ENCODE measurements at places on chromosomes 5 and 9.
A peak's percentile ranks its signal among the peaks of the same experiment; 100 is the strongest.

DNA sequence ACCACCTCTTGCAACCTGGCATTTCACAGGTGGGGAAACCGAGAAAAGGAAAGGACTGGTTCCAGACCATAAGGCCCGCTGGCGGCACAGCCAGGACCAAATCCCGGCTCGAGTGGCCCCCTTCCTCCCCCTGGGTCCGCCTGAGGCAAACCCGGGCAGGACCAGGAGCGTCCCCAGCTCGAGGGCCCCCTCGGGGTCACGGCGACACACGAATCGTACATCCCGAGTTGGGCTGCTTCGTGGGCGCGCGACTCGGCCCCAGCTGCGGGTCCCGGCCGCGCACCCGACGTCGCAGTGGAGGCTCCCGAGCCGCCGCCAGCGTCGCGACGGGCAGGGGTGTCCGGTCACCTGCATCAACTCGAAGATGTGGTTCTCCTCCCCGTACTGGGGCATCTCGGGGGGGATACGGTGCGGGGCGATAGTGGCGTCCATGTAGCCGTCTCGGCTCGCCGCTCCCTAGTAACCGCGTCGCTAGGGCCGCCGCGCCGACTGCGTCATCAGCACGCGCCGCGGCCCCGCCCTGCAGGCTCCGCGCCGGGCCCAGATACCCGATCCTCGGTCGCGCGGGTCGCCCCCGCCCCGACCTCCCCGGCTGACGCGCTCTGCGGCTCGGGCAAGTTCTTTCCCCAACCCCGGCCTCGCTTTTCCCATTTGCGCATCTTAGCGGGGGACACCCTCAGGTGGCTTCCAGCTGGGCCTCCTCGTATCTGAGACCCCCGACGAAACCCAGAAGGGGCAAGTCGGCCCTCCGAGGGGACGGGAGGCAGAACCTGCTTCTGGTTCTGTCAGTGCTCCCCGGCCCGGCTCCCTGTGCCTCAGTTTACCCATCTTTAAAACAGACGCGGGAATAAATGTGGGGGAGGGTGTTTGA lies at the start of gene AK8:
Gene AK8, minus strand, starts transcription at position 461 of the 871 bp plus-strand sequence. Its CDS starts 29 bp downstream, at position 432.
- peak; percentile 79 for DNase-seq

DNA sequence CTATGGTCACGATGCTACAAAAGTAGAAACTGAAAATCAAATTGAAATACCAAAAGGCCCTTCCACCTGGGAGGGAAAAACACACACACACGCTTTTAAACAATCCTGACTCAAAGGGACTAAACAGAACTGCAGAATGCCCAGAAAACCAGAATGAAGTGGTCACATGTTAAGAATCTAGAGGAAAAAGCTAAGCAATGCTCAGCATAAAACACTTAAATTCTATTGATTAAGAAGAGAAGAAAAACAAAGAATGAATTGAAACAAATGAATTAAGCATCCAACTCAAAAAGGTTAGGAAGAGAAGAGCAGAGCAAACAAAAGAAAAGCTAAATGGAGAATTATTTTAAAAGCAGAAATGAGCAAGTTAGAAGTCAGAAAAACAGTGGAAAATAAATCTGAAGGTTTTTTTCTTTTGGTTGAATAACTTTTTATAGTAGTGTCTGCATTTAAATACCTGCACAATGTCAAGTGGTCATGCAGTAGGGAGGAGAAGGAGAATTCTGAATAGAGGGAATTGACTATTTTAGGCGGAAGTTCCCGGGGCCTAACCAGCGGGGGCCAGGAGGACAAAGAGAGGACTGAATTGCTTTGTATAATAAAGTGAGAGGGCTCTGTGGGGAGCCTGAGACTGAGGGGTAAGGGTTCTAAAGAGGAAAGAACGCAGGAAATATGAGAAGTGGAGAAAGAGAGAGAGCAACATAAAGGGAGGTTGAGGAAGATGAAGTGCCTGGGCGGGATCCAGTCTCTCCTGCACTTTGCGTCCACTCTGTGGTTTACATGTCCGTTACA lies 146.8 kb downstream of the ATPSCKMT start:
- DNase-seq: peak; percentile 69

GRCh38 chr9:35910613-35911359 lies 1.5 kb downstream of the SPAAR start:
- peak; percentile 57 for DNase-seq

DNA sequence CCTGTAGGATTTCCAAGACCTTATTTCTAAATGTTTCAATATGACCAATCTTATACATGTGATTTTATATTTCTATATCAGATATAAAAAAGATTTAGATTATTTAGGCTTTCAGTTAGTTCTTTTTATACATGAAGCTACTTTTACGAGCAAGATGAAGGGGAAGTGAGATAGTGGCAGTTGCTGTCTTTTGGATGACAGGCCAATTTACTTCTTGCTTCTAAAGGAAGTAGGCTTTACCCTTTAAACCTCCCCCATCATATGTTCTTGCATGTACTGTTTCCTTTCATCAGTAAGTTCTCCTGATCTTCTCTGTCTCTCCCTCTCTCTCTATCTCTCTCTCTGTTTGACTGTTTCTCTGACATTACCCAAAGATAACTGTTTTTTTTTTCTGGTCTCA lies 4.0 kb upstream of the TYRP1 start:
- DNase-seq: no peak

GRCh38 chr5:86881493-86882090 lies 263.9 kb downstream of the COX7C start:
- DNase-seq: peak; percentile 45

GRCh38 chr9:28471261-28471660 lies 898.0 kb upstream of the C9orf72 start:
- no peak for DNase-seq

- DNase-seq: no peak
Measured at GRCh38 chr5:38782180-38782835, 63.5 kb upstream of the OSMR start.

DNA sequence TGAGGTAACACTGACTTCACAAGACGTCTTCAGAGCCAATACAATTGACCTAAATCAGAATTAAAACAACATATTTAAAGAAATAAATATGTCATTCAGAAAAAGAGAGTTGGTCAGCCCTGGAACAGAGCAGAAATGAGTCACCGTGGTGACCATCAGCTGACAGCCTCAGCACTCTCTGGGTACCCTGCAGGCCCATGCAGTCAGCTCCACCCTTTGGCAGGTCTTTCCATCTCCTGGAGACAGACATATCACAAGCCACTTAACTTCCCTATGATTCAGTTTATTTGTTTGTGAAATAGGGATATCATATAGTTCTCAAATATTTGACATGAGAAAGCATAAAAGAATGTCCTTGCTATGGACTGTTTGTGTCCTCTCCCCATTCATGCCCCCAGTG lies 151.6 kb upstream of the MEF2C start:
- no peak for DNase-seq

DNA sequence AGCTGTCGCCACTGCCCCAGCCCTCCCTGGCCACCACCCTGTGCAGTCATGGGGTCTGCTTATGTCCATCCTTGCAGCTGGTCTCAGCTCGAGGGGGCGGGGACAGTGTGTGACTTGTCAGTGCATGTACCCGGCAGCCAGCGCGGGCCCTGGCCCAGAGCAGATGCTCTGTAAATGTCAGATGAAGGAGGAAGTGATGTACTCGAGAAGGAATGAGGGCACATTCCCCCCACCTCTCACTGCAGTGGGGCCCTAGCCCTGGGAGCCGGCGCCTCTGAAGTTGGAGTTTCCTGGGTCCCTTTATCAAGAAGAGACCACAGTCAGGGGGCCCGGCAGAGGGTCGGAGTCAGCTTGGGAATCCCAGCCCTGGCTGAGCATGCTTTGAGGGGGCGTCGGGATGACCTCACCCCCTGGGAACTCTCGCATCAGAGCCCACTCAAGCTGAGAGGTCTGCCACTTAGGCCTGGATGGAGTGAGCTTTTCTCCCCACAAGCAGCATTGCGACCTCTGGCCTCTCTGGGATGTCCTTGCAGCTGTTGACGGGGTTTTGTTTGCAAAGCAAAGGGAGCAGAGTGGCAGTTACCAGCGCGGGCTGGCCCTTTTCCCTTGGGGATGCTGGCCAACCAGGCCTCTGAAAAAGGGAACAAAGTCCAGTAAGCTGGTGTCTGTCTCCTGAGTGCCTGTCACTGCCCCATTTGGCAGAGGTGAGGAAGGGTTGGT lies 19.0 kb downstream of the NEURL1B start:
- DNase-seq: peak; percentile 93

DNA sequence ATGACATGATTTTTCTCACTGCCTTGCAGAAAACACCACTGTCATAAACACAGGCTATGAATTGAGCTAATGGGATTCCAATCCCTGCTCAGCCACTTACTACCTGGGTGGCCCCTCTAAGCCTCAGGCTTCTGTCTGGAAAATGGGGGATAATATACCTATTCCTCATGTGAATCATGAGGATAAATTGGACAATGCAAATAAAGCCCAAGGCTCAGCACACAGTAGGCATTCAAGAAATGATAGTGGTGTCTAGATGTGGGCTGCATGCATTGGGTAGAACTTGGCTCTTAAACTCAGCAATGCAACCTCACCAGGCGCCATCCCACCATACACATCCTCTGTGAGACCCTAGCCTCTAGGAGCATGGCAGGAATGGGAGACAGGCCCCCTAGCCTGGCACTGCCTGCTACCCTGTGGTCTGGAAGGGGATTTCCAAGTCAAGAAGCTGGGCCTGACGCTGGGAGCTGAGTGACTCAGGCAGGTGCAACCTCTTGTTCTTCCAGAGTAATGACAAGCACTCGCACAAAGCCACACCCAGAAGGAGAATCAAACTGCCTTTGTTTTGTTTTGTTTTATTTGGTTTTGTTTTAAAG lies 2.3 kb upstream of the TNIP1 start:
- DNase-seq: no peak

DNA sequence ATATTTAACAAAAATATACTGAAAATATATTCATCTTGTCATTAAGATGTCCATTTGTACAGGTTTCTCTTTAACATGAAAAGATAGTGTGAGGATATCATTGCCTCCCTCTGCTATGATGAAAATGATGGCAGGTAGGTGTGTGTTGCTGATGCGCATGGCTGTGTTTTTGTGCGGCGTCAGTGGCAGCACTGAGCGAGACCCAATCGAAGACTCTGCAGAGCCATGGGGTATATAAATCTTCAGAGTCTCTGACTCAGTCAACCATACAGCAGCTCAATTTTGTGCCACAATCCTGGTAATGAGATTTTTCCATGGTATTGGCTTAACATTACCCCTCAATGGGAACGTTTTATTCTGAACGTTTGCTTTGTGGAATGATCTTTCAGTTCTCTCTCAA lies 153.5 kb upstream of the IQGAP2 start:
- DNase-seq: no peak

GRCh38 chr9:106532306-106533015 lies 330.5 kb upstream of the ZNF462 start:
- DNase-seq: no peak

- DNase-seq: no peak
Measured at GRCh38 chr5:152290181-152290580, 114.9 kb downstream of the NMUR2 start.

GRCh38 chr9:130040984-130041647 lies 1.9 kb downstream of the FNBP1 start:
- DNase-seq: no peak

GRCh38 chr9:13144166-13144775 lies 135.2 kb downstream of the MPDZ start:
- no peak for DNase-seq

GRCh38 chr5:155826611-155827507 lies 500.1 kb upstream of the SGCD start:
- DNase-seq: no peak

GRCh38 chr5:40877371-40877988 lies 31.8 kb upstream of the C7 start:
- no peak for DNase-seq

DNA sequence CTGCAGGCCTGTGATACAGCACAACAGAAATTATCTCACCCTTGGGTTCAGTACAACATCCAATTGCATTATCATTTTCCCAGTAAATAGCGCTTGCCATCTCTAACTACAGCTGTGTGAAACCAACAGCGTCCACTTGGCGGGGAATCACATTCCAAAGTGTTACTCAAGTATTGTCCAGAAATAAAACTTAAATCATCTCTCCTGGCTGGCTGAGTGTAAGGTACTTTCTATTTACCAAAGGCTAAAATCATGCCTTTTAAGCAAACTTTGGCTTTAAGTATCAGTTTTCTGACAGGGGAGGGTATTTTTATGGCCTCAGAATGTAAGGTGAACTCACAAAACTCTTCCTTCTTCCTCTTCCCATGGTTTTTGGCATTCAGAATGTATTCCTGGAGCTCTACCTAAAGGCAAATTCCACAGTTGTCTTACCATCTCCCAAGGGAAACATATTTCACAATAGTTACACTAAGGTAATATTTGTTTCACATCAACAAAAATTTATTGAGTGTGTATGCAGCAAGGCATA lies 205.6 kb upstream of the MPDZ start:
- no peak for DNase-seq

- no peak for DNase-seq
Measured at GRCh38 chr5:169656125-169656901, 19.2 kb downstream of the DOCK2 start.

DNA sequence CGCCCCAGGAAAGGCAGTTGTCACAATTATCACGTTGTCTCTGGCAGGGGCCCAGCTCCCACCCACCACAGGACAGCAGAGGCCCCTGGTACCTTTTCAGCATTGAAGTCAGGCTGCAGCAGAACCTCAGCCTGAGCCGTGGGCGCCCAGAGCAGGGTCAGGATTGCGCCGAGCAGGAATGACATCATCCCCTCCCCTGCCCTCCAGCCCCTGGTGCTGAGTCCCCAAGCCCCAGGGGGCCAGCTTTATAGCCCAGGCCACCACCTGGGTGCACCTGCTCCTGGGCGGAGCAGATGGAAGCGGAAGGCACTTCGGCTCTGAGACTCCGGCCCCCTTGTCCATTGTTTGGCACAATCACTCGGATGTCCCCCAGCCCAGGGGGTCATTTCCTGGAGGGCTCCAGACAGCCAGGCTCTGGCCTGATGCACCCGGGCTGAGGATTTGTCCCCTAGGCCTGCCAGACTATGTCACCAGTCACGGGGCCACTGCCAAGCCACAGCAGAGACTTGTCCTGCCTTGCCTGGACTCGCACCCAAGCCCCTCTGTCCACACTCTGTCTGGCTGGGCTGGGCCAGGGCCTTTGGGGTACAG lies at the start of gene LCN15:
Gene LCN15, minus strand, starts transcription at position 218 of the 591 bp plus-strand sequence. Its CDS starts 30 bp downstream, at position 188.
- no peak for DNase-seq

GRCh38 chr9:125631391-125632085 lies 75.5 kb downstream of the MAPKAP1 start:
- peak; percentile 65 for DNase-seq

DNA sequence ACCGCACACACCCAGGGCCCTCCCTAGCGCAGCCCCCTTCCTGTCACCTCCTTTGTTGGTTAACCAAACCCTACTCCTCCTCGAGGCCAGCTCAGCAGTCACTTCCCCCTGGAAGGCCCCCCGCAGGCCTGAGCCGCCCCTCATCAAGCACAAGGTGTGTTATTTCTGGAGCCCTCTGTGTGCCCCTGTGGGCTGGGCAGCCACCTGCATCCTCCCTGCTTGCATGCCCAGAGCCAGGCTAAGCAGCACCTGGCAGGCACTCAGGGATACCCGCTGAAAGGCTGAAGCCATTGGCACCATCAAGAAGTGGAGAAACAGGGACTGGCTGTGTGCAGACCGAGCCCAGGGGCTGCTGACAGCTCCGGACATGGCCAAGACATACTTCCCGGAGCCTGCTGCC lies 121.8 kb downstream of the ZNF354C start:
- DNase-seq: no peak

Data from mesendoderm (in vitro differentiated cells).